ENCODE measurements at places on chromosomes 2 and 18. TPM values are rescaled to one million over a fixed set of nuclear protein-coding genes. Genes with fewer than 3 reads are reported as not detected.

DNA sequence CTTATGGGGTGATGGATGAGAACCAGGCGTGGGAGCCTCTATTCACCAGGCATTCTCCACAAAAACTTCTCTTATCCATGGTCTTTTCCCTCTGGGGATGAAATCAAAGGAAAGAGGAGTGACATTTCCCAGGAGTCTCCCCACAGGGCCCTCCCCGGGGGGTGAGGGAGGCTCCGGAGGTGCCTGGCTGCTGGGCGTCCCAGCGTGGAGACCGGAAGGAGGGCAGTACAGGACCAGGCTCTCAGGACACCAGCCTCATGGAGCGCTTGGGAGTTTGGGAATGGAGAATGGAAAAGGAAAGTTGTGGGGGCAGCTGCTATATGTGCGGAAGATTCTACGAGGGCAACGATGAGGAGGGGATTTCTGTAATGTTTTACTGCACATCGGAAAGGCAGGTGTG, 22.1 kb downstream of the CIB4 start:
- DNase-seq, result no peak

DNA sequence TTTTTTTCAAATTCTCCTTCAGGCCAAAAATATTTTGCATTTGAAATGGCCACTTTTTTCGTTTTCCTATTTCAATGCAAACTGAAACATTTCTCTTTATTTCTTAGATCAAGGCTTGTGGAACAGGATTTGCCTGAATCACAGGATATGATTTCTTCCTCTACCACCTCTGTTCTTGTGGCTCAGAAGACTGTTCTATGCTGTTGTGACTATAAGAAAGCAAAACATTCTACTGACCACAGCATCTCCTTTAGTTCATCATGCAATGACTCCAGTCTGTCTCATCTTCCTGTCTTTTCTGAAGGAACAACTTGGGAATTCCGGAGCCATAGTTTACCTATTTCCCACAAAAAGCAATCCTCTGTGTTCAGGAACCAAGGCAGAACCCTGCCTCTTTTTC, 16.2 kb upstream of the ZNF512 start:
- DNase-seq, result no peak

- no peak for DNase-seq
These were observed 31.3 kb downstream of the NCK2 start for GRCh38 chr2:105775809-105776559.

DUSP11 gene
- polyA plus RNA-seq, result 16.3 TPM

AKAIN1 gene
- polyA plus RNA-seq, result not detected
